ENCODE measurements at places on chromosomes 16 and 17. TPM values are rescaled to one million over a fixed set of nuclear protein-coding genes. Genes with fewer than 3 reads are reported as not detected.

PDE6G gene
- total RNA-seq = 23.5 TPM

CCL5 gene
- total RNA-seq = not detected

GRCh38 chr17:28338056-28338768 lies 2.7 kb downstream of the TNFAIP1 start:
- no peak for DNase-seq

FNDC8 gene
- not detected for total RNA-seq

DNA sequence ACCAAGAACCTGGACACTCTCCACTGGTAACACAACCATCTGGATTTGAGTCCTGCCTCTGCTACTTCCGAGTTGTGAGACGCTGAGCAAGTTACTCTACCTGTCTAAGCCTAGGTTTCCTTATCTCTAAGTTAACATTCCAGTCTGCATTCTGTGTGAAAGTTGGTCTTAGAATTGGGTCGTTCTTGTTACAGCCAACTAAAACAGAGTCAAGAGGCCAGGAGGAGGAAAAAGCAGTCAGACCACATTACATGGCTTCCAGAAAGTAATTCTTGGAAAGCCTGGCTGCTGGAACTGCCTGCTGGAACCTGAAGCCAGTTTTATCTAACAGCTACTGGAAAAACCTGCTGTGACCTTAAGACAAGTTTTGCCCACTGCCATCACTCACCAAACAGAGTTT lies 38.4 kb upstream of the XYLT1 start:
- DNase-seq = no peak

GRCh38 chr17:41907185-41907556 lies 11.6 kb downstream of the ACLY start:
- no peak for DNase-seq

ALOX12 gene
- 1.0 TPM for total RNA-seq

DNA sequence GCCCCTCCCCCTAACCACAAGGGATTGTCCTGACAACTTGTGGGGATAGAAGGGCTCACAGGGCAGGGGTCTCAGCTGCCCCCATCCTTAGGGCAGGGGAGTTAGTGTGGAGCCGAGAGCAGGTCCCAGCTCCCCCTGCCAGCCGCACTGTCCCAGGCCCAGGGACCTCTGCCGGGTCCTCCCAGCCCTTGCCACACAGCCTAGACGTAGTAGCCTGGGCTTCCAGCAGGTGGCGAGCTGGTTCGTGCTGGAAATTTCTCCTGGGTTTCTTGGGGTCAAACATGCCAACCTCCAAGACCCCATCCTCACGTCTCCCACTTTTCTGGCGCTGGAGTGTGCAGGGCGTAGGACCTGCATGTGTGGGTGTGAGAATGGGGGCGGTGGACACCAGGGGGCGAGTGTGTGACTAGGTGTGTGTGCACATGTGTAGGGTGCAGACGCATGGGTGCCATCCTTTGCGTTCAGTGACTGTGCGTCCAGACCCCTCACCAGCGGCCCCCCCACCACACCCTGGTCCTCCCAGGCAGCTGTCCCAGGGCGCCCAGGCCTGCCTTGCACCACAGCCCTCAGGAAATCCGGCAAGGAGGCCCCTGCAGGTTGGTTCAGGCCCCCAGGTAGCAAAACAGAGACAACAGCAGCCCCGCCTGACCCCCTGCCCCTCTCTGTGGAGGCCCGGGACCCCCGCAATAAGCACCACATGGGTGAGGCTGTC lies 29.5 kb downstream of the SBK1 start:
- DNase-seq = no peak

NHLRC4 gene
- 0.35 TPM for total RNA-seq

SOST gene
- total RNA-seq = not detected

VPS25 gene
- 136 TPM for total RNA-seq

TMED6 gene
- not detected for total RNA-seq

DNA sequence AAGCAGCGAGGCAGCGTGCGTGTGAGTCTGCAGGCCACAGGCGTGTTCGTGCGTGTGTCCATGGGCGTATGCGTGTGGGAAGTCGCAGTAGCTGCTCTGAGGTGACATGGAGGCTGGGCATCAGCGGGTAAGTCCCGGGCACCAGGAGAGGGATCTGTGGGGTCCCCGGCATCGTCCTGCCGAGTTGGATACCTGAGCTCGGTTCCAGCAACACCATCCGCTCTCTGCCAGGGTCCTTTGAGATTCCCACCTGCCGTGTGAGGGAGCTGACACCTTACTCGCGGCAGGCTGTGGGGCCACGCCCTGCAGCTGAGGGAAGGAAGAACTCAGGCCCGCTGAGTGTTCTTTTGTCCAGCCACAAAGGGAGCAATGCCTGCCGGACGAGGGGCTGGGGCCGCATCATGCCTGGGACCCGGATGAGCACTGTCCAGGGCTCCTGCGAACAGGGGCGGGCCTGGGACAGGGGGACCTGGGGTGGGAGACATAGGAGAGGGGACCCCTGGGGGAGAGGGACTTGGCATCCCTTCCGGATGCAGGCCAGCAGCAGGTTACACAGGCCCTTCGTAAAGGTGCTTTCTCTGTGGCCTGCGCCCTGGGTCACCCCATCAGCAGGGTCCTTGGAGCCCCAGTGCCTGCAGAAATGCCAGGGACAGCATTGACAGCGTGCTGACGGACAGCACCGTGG lies 5.0 kb upstream of the SNAI3 start:
- no peak for DNase-seq

DNA sequence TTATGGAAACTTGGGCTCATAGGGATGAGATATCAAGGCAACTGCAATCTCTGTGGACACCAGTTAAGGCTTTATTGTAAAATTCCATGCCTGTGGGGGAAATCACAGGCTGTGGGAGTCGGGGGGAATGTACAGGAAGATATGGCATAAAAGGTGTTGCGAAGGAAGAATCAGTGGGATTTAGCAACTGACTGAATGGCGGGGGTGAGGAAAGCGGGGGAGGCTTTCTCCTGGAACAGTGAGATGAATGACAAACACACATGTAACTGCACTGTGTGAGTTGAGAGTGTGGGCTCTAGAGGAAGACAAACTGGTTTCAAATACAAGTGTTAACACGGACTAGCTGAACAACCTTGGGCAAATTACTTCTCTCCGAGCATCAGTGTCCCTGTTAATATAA lies 143.7 kb downstream of the PRKCB start:
- DNase-seq = no peak

HSD17B1 gene
- total RNA-seq = 0.75 TPM

- DNase-seq = no peak
Measured at GRCh38 chr17:17416007-17416399, 60.8 kb upstream of the MED9 start.

GRCh38 chr16:51031598-51031997 lies 119.5 kb downstream of the SALL1 start:
- no peak for DNase-seq

DNA sequence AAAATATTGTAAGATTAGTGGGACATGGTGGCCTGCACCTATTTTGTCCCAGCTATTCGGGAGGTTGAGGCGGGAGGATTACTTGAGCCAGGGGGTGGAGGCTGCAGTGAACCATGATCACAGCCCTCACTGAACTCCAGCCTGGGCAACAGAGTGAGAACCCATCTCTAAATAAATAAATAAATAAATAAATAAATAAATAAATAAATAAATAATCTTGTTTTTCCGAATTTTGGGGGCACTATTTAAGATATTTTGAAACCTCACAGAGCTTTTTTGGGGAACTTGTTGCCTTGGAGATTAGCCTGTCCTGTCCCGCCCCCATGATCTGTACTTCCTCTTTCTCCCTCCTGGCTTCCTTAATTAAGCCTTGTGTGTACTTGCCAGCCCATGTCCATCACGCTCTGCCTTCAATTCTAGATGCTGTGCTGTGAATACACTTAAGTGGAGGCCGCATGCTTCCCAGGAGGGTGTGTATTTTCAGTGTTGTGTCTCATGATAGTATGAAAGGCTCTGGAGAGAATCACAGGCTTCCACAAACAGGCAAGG lies 4.4 kb downstream of the LGALS9 start:
- no peak for DNase-seq

DNA sequence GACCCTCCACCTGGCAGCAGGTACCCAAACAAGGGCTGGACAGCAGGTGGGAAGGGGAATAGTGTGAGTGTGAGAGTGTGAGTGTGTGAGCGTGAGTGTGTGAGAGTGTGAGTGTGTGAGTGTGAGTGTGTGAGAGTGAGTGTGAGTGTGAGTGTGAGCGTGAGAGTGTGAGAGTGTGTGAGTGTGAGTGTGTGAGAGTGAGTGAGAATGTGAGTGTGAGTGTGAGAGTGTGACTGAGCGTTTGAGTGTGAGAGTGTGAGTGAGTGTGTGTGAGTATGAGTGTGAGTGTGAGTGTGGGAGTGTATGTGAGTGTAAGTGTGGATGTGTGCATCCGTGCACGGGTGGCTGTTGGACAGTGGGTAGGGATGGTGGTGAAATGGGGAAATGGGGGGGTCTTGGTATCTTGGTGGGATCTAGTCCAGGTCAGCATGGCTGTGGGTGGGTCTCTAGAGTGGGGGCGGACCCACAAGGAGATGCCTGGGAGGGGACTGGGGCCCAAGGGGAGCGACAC lies 408 bp downstream of the ADGRG1 start:
- DNase-seq = no peak

G6PC1 gene
- not detected for total RNA-seq

GRCh38 chr16:7185689-7186088 lies 147.0 kb upstream of the RBFOX1 start:
- no peak for DNase-seq

TBX21 gene
- not detected for total RNA-seq

DNA sequence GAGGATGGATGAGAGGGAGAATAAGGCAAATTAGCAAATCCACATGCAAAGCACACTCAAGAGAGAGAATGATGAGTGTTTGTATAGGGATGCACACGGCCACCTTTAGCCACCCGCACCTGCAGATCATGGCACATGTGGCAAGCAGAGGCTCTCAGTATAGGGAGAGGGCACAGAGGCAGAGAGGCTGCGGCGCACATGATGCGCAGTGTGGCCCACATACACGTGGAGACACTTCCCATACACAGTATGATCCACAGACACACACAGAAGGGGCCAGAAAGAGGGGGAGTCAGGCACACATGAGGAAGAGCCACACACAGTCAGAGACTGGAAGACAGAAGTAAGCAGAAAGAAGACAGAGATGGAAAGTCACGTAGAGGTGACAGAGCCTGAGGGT lies 6.5 kb upstream of the CHD3 start:
- no peak for DNase-seq

C17orf107 gene
- total RNA-seq = 1.3 TPM

- no peak for DNase-seq
Measured at GRCh38 chr16:11949527-11949926, 7.7 kb upstream of the NPIPB2 start.

GRCh38 chr17:17348872-17349723 lies 45.9 kb downstream of the NT5M start:
- DNase-seq = no peak

- no peak for DNase-seq
Measured at GRCh38 chr16:65782611-65783600, 583.6 kb upstream of the CDH5 start.

TBC1D3H gene
- total RNA-seq = not detected

CALB2 gene
- 0.12 TPM for total RNA-seq

DNA sequence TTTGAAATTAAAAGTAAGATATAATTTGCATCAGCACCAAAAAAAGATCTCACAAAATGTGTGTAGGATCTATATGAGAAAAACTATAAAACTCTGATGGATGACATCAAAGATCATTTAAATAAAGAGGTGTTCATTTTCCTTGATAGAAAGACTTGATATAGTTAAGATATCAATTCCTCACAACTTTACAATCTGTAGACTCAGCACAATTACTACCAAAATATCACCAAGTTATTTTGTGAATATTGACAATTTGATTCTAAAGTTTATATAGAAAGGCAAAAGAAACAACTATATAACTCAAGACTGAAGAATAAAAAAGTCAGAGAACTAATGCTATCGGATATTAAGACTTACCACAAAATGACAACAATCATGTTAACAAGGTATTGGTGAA lies 638.9 kb downstream of the HS3ST4 start:
- DNase-seq = no peak

CRHR1 gene
- total RNA-seq = not detected

DNA sequence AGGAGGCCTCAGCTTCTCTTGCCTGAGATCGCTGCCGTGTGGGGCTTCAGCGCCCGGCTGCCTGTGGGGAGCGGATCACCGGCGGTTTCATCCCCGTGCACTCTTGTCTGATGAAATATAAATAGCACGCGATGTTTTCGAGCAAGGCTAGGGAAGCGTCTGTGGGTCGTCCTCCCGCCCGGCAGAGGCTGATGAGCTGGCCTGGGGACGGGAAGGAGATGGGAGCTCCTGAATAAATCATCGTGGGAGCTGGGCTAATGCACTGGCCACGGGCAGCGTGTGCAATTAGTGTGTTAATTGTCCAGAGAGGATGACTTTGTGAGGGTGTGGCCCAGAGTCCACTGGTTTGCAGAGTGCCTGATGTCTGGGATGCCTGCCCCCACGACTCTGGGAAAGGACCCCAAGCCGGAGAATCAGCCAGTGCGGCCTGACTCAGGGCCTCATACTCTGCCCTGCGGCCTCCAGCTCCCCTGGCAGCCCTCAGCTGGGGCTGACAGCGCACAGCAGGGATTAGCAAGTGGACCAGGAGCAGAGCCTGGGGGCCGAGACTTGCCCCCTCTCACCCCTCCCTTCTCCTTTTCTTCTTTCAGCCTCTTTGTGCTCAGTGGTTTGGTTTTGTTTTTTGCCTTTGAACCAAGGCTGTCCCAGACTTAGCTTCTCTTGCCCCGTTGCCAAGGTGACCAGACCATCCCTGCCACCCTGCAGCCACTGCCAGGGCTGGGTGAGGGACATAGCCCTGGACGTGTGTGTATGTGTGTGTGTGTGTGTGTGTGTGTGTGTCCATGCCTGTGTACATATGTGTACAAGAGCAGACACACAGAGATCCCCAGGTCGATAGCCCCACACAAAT lies 21.4 kb downstream of the KCNJ12 start:
- no peak for DNase-seq

DNA sequence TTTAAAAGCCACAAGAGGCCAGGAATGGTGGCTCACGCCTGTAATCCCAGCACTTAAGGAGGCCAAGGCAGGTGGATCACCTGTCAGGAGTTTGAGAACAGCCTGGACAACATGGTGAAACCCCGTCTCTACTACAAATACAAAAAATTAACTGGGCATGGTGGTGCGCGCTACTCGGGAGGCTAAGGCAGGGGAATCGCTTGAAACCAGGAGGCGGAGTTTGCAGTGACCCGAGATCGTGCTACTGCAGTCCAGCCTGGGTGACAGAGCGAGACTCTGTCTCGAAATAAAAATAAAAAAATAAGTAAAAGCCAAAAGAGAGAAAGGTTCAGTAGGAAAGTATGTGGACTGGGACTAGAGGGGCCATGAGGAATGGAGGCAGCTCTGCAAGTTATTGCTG lies 13.1 kb upstream of the ITGAL start:
- DNase-seq = no peak

DNA sequence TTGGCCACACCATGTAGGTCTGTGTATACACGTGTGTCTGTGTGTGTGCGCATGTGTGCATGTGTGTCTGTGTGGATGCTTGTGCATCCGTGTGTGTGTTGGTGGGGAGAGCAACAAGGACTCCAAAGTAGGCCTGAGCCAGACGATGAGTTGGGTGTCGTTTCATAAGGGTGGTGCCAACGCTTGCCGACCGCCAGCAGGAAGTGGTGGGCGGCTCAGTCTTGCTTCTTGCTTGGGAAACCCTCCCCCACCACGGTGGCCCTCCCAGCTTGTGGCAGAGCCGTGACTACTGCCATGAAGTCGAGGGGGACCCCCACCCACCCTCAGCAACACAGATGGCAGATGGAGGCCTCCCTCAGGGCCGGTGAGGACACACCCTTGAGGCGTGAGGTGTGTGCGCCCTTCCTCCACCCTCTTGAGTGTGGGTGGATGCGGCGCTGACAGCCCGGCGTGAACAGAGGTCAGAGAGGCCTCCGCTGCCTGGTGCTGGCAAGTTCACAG lies 17.5 kb downstream of the SBK1 start:
- DNase-seq = no peak

KIFC3 gene
- total RNA-seq = 86.0 TPM

NPIPA7 gene
- 3.8 TPM for total RNA-seq
